ENCODE measurements at places on chromosomes 7 and 10.

DNA sequence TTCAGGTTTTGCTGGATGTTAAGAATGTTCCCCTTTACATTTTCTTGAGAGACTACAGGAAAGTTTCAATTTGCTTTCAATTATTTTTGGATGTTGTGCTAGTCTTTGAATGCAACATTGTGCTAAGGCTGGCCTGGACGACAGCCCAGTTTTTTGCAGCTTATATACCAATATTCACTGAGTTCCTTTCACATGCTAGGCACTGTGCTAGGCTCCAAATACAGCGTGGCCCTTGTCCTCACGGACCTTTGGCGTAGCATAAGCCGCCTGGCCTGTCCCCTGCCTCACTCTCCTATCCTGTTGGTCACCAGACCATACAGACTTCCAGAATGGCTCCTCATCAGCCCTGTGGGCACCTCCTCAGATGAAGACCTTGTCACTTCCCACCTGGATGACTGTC, 19.5 kb upstream of the HSPA12A start:
- DNase-seq = no peak

DNA sequence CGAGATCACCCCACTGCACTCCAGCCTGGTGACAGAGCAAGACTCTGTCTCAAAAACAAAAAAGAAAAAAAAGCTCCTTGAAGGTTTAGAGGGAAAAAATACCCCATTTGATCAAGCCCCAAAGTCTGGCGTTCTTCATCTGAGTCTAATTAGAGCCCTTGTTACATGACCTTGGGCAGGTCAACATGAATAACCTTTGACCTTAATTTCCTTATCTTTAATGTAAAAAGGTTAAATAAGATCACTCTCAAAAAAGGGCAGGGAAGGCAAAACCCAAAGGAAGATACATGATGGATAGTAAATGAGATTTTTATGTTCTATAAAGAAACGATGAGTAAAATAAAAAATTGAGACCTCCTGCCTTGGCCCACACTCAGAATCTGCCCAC, 40.3 kb downstream of the SLC37A3 start:
- DNase-seq = no peak

DNA sequence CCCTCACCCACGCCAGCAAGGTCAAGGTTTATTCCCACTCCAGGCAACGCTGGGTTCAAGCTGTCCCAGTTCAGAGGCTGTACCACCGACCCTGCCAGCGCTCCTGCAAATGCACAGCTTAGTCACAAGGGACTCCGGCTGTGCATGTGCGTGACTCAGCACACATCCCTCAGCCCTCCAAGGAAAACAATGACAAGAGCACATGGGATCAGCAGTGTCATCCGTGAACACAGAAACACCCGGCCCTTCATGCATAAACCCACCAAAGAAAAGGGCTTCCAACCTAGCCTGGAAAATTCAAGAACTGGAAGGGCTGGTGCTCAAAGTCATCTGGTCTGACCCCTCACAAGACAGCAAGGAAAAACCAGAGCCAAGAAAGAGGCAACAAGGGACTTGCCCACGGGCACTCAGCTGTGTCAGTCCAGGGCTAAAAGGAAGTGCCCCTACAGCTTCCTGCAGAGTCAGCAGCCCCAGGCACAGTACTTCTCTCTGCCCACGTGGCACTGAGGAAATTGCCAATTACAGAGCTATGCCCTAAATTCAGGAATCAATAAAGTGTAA, 106.1 kb downstream of the KCNMA1 start:
- peak; percentile 87 for DNase-seq

- no peak for DNase-seq
Measured at GRCh38 chr7:100965045-100965722, 4.2 kb upstream of the MUC12 start.

DNA sequence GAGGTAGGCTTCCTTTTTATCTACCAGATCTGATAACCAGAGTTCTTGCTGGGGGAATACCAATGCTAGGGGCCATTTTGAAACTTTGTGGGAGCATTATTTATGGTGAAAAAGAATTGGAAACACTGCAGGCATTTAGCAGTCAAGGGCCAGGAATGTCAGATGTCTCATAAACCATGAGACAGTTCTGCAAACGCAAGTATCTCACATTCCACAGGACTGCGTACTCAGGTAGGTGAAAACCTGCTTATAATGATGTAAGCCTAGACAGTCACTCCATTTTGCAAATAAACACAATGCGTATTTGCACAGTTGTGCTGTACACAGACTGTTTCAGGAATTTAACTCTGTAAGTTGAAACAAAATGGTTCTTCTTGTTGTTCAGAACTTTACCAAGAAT, 33.9 kb downstream of the ECHDC3 start:
- no peak for DNase-seq

GRCh38 chr7:83105948-83106347, 56.7 kb downstream of the PCLO start:
- no peak for DNase-seq

DNA sequence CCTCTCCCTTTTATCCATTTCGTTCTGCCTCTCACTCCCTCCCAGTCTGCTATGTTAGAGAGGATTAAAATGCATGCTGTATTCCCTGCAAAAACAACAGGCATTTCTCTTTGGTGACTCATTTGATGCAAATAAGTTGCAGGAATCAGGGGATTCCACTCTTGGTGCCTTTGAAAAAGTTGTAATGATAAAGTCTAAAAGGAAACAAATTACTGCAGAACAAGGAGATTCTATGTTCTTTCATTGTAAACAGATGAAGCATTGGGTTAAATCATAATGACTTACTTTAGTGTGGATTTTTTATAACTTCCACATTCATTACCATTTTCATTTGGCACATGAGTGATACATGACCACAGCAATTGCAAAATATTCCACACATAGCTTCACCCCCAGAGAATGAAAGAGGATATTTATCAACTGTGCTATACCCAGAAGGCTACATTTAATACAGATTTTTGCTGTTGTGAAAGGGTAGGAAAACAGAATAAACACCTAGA, 33.4 kb upstream of the ABLIM1 start:
- peak; percentile 80 for DNase-seq

- no peak for DNase-seq
Measured at GRCh38 chr10:78857193-78857592, 211.6 kb upstream of the ZMIZ1 start.

- no peak for DNase-seq
Measured at GRCh38 chr7:139746652-139747051, 31.1 kb downstream of the HIPK2 start.

DNA sequence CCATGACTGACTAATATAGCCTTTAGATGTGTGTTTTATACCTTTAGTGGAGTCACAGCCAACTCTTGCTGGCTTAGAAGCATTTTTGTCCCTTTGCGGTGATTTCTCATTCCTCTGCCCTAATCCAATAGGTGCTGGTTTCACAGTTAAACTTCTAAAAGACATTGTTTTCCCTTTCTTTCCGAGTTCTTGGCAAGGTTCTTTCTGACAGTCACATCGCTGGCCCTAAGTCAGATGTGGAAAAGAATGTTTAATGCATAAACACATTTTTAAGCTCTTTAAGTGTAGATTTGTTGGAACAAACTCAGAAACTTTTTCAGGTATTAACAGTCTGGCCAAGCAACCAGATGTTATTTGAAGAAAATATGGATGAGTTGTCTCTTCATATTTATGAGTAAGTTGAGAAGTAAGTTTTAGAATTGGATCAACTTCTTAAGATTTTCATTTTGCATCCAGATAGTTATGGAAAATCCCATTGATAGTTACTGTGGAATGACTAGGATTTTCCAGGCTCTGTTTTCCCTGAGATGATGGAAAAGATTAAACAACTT, 4.1 kb downstream of the EPDR1 start:
- no peak for DNase-seq

DNA sequence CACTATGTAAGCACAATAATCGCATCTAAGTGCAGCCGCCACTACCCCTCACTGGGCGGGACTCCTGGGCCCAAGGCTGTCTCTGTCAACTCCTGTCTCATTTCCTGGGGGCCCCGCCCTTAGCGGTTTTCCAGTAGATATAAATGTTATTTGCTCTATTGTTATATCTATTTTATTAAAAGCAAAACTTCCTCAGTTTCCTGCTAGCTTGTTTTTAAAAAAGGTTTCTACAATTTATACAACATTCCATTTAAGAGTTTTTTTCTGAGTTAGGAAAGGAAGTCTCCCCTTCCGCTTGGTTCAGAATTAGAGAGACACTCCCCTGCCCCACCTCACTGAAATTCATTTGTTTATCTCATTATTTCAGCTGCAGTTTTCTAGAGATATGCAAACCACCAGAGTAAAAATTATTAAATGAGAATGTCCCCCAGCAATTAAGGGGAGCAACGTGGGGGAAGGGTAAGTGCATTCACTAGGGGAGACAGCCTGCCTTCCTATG, 82.7 kb downstream of the RAMP3 start:
- no peak for DNase-seq

DNA sequence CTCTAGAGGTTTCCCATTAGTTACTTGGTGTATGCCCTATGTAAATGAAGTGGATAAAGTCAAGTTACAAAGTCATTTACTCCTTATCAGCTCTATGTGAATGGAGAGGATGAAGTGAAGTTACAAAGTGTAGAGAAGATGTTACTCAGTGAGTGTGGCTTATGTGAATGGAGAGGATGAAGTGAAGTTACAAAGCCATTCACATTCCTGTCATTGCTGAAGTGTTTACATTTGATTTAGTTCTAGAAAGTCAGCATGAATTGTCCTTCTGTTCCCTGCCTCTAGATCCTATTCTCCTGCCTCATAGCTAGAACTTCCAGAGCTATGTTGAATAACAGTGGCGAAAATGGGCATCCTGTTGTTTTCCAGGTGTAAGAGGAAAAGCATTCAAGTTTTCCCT, 880.1 kb downstream of the DNAJB9 start:
- no peak for DNase-seq

- DNase-seq = no peak
Measured at GRCh38 chr10:129786216-129786615, 177.9 kb downstream of the EBF3 start.

- no peak for DNase-seq
Measured at GRCh38 chr7:158106272-158106671, 481.4 kb downstream of the PTPRN2 start.

- no peak for DNase-seq
Measured at GRCh38 chr7:99469381-99470065, 3.2 kb upstream of the ZNF789 start.

- DNase-seq = peak; percentile 42
Measured at GRCh38 chr10:33067481-33067880, 109.5 kb upstream of the ITGB1 start.

DNA sequence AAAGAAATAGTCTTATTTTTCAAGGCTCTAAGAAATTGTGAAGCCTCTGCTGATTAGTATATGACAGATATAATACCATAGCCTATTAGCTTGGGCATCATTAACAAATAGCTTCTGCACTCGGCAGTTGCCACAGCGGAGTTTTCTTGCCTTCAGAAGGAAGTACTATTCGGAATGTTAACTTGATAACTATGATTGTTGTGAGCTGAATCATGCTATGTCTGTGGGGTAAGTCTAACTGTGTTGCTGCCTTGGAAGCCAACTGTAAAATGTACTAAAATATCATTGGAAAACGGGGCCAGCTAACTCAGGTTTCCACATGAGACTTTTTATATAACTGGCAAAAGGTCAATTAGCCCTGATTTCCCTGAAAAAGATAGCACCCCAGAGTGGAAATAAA, 93.2 kb downstream of the TWIST1 start:
- peak; percentile 89 for DNase-seq

GRCh38 chr7:139407555-139407954, 47.9 kb downstream of the LUC7L2 start:
- no peak for DNase-seq

- DNase-seq = peak; percentile 6
Measured at GRCh38 chr7:71682841-71683781, 551.2 kb downstream of the GALNT17 start.

GRCh38 chr7:116432527-116432916, 67.0 kb upstream of the CAV2 start:
- DNase-seq = peak; percentile 27

DNA sequence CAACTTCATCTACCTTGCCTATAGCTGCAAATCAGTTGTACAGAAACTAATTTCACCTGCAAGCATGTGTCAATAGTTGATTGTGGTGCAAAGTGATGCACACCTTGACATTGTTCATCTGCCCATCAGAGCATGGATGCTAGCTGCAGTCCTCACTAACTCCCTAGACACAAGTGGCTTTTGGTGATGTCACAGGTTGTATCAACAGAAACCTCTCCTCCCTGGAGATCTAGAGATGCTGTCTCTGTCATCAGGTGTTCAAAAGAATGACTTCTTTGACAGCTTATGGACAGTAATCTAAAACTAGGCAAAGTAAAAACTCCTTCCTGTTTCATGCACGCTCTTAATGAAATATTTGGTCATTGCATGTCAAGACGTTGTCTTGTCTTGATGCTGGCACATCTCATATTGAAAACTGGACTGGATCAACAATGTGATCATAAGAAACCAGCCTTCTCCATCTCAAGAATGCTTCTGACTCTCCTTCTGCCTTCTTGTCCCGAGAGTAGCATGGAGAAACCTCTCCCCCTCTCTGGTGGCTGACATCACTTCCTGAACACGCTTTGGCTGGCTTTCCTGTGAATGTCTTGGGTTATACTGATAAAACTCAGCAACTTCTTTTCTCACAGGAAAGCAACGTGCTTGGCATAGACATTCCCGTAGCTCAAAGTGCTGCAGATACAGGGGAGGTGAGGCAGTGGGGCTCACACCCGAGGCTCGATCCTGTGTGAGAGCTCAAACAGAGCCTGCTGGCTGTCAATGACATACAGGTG, 176.2 kb upstream of the CDCA7L start:
- DNase-seq = no peak

DNA sequence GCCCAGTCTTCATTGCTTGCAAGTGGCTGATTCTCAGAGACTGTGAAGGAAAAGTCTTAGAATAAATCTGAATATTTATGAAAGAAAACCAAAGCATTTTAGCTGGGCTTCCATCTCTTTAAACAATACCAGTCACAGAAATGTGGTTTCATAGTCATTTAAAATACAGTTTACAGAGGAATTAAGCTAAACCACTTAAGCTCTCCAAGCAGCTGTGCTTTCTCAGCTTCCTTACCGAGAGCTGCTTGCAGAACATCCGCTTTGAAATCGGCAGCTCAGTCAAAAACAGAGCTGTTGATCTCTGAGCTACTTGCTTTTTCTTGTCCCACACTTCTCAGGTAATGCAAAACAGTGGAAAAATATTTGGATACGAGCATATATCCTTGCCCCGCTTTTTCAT, 134.5 kb downstream of the DYNC1I1 start:
- DNase-seq = no peak

DNA sequence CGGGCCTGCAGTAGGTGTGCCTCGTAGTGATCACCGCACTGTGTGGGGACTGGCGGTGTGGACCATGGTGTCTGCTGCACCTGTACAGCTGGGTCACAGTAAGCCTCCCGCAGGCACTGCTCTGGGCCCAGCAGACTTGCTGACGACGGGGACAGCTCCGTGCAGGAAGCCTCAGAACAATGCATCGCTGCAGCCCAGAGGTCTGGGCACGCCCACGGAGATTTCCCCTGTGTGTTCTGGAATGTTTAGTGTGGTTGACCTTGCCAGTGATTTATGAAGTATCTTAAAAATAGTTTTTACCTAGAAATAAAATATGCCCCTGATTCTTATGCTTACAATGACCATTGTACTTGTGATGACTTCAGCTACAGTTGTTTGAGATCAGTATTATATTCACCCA, 59.1 kb upstream of the ZNF32 start:
- DNase-seq = peak; percentile 69
